ENCODE measurements at places on chromosomes 1 and 21.

- DNase-seq, result no peak
These were observed 217.9 kb downstream of the RHOU start for GRCh38 chr1:228953207-228953606.

GRCh38 chr1:5701642-5702041, 290.6 kb downstream of the NPHP4 start:
- no peak for DNase-seq

DNA sequence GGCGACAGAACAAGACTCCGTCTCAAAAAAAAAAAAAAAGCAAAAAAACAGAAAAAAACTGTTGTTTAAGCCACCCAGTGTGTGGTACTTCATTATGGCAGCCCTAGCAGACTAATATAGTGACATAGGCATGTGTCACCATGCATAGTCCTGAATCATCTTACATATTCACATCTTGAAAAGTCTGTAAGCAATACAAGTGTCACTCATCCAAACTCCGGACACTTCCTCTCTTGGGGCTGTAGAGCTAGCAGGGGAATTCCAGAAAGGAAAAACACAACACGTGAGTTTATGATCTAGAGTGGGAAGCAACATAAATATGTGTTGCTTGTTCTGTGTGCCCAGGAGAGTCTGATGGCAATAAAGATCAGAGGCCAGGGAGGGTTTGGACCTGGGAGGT, 81.6 kb upstream of the KCNE2 start:
- DNase-seq, result no peak

GRCh38 chr21:26093122-26093521, 77.4 kb downstream of the APP start:
- no peak for DNase-seq

- no peak for DNase-seq
These were observed 876 bp upstream of the CATSPERE start for GRCh38 chr1:244460197-244460596.

DNA sequence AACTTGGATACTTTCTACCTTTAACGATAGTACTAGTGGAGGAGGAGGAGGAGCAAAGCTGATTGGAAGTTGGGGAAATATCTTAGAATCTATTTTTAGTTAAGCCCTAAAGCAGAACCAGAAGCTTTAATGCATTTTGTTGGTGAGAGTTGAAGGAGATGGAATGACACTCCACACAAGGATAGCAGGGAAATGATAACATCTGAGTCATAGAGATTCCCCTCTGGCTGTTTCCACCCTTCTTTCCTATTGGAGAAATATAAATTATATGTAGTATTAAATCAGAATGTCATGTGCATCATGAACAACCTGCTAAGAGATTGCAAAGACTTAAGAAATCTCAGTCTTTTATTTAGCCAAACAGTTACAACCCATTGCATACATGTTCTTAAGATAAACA, 1357.7 kb downstream of the NCAM2 start:
- no peak for DNase-seq

DNA sequence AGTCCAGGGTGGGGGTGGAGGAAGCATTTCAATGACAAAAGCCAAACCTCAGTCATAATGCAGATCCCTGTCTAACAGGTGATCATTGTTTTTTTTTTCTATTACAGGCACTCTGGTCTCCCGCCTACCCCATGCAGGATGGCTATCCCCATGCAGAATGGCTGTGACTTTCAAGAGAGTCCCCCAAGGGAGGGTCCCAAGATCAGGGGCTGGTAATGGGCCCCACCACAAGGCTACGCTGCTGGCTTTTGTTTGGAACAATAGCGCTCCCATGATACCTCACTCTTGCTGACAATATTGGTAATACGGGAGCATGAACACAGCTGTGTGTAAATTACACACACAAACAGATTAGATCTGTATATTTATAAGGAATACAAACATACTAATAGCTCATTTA, 119.4 kb downstream of the SLC45A1 start:
- DNase-seq, result no peak

DNA sequence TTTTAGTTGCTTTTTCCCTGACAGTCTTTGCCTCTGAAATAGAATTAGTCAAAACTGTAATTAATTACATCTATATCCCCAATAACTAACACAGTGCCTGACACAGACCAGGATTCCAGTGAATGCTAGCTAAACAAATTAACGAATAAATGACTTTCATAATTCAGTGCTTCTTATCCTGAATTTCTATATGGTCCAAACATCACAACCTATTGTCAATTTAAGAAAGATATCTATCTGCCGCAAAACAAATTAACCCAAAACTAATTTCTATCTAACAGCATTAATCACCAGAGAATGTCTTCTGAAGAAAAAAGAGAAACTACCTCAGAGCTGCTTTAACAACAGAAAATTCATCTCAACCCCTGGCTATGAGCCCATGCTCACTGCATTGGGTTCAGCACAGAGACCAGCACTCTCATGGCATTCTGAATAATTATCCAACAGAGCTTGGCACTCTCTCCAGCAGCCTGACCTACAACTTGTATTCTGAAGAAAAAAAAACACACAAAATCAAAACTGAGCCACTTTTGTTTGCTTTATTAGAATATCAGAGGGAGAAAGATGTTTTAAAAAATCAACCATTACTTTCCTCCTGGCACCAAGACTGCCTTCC, 547.3 kb upstream of the BEND5 start:
- DNase-seq, result no peak

DNA sequence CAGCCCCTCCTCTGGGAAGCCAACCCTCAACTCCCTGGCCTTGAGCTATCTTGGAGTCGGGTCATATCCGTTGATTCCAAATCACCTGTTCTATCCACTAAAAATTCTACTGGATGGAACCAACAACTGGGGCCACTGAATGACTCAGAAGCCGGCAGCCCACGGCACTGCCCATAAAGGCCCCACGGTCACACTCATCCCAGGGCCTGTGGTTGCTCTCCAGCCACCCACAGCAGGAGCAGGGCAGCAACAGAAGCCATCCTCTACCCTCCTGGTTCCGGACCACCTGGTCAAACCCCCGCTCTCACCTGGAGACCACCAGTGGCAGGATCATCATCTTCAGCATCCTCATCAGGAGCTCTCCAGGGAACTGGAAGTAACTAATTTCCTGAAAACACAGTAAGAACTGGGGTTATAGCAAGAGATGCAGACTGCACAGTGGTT, 8.4 kb downstream of the SLC1A7 start:
- no peak for DNase-seq

GRCh38 chr1:230464671-230465070, 38.5 kb upstream of the PGBD5 start:
- no peak for DNase-seq

DNA sequence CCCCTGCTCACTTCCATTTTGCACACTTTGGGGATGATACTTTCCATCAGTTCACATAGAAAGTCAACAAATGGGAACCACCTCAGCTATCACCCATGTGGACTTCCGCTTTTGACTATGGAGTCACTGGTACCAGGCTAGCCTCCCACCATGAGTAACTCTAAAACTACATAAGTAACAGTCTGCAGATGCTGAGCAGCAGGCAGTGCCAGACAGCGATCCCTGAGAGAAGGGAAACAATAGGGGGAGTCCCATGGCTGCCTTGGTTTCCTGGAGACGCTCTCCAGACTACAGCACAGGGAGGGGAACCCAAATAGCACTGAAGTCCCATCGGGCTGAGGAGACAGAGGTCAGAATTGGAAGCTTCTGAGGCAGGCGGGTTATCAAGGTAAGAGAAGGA, 2.8 kb upstream of the TFF2 start:
- DNase-seq, result no peak

GRCh38 chr21:45854690-45855247, 126.8 kb upstream of the COL6A1 start:
- no peak for DNase-seq

- DNase-seq, result no peak
These were observed 14.3 kb downstream of the NPL start for GRCh38 chr1:182803846-182804245.

GRCh38 chr21:36902793-36903192, 63.7 kb downstream of the HLCS start:
- DNase-seq, result no peak

- no peak for DNase-seq
These were observed 7.9 kb upstream of the NLRP3 start for GRCh38 chr1:247408100-247408499.

- DNase-seq, result no peak
These were observed 203.2 kb downstream of the LTN1 start for GRCh38 chr21:28789523-28789922.

GRCh38 chr1:237007147-237007881, 3.1 kb upstream of the MT1HL1 start:
- DNase-seq, result no peak

DNA sequence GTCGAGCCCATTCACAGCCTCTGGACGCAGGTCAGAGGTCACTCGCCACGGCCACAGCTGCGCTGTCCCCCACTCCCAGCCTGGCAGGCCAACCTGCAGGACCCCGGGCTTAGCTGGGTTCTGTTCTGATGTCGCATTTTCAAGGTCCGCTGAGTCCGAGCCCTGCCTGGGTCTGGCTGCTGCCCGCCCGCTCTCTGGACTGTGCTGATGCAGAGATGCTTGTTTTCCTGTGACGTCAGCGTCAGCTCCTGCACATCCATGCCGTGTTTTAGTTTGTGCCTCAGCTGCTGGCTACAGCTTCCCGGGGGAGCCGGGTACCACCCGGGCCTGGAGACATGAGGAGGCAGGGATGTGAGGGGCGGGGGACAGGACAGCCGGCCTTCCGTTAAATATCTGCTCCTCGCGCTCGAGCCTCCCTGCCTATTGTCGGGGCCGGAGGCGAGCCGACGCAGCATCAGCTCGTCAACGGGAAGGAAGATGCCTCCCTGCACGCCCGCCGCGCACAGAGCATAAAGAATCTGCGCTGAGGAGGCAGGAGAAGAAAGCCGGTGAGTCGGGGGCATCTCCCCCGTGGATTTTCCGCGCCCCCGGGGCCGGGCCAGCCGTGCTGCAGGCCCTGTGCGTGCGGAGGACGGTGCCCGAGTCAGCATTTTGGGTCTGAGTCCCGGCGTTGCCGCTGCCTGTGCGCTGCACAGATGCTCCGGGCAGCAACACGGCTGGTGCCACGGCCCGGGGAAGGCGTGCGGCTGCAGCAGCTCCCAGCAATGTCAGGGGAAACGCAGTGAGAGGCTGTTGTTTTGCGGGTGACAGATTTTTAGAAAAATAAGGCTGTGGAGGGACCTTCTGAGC, 23.4 kb downstream of the PRKCZ start:
- DNase-seq, result no peak

GRCh38 chr1:224114787-224115175, 870 bp downstream of the FBXO28 start:
- DNase-seq, result no peak

DNA sequence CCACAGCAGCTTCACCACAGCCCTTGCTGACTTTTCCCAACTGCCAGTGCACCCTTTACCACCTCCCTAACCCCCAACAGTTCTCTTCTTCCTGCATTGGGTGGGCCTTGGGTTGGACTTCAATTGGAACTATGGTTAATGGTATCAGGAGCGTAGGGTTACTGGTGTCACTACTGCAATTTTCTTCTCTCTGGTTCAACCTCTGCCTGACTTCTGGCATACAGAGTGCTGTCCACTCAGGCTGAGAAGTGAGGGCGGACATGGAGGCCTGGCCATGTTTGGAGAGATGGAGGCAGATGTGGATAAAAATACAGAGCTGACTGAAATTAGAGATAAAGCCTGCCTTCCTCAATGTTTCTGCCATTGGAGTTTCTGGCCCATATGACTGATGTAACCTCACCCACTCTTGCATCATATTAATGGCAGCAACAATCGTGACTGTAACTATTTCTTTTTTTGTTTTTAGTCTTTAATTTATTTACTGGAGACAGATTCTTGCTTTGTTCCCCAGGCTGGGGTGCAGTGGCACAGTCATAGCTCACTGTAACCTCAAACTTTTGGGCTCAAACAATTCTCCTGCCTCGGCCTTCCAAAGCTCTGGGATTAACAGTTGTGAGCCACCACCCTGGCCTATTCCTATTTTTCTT, 87.8 kb downstream of the NAV1 start:
- no peak for DNase-seq

GRCh38 chr1:14599183-14599791, 802 bp downstream of the KAZN start:
- no peak for DNase-seq

- peak; percentile 78 for DNase-seq
These were observed 32.7 kb downstream of the EPHA10 start for GRCh38 chr1:37732111-37732780.

DNA sequence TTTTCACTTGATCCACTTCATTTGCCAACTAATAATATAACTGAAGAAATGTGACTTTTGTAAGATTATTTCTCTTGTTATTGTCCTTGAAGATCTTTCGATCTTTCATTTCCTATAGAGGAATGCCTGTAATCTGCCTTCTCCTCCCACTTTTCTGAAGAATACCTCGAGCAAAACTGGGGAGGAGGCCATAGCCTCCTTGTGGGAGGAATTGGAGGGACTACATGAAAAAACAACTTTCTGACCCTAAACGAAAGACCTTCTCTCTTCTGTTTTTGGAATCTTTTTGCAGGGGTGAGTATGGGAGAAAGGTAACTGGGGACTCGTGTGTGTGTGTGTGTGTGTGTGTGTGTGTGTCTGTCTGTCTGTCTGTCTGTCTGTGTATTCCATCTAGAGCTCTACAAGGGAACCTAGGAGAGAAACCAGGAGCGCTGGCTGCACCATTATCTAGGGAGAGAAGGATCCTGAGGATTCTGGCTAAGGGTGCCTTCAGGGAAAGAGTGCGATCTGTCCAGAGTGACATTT, 32.4 kb upstream of the MAB21L3 start:
- DNase-seq, result no peak
